ENCODE measurements at places on chromosomes 2 and 18.

DNA sequence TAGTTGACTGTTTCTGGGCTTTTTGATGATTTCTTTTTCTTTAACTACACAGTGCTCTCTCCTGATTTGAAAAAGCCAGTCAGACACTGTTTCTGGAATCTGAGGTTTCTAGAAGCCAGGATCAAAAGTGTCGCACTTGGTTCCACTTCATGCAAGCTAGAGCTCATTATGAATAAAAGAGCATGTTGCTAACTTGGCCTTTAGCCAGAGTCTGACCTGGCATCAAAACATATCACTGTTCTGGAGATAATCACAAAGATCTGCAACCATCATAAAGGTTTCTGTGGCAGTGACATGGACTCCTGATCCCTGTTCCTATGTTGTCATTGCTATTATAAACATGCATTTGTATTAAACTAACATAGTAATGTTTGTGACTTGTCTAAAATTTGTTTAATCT lies 76.1 kb upstream of the MAPRE2 start:
- DNase-seq: no peak

DNA sequence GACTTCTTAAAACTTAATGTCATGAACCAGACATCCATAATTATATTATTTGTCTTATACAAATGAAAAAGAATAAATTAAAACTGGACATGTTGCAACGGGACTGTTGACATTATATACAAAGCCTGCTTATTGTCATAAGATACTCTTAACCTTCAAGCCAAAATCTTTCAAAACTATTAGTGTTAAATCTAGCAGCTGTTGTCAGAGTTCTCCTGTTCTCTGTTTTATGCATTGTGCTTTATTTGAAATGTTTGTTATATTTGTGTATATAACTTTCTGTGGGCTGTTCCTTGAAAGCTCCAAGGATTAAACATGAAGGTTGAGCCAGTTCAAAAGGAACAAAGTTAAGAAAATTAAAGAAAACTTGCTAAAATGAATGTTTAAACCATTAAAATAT lies 335.5 kb upstream of the NT5C1B start:
- DNase-seq: no peak

- DNase-seq: no peak
Measured at GRCh38 chr18:79644666-79645057, 34.9 kb upstream of the CTDP1 start.

DNA sequence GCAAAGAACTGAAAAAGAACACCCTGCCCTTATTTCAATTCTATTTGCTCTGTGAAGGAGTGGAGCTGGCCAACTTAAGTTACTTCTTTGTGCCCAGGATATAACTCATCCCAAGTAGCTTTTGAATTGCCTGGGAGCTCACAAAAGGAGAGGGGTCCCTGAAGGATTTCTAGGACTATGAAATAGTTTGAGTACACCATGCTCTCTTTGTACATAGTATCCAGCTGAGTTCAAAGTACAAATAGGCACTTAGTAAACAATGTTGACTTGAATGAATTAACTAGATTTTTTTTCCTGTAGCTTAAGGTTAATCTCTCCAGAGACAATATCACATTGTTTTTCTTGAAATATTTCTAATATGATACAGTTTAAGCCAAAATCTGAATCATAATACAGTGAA lies 47.7 kb downstream of the ZC3H15 start:
- DNase-seq: no peak

GRCh38 chr2:229090225-229090624 lies 180.9 kb downstream of the PID1 start:
- DNase-seq: no peak

DNA sequence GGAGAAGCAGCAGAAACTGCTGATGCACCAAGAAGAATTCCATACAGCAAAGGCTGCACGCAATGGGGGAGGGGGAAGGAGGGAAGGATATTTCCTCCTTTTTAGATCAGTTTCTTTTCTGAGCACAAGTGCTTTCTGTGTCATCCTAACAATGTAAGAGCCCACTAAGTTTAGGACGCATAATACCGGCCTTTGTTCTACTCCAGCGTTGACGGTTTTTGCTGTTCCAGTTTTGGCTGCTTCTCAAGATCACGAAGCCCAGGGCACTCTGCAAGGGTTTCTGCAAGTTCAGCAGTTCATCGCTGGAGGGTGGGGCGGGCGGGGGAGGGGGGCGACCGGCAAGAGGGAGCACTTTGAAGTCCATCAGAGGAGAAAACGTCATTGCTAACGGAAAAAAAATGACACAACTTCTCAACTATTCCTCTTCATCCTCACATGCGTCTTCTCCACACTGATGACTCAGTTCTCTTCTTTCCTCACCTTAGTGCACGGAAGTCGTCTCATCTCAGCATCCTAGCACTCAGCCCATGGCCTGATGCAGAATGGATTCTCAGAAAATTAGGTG lies 8.7 kb downstream of the FAM178B start:
- no peak for DNase-seq

GRCh38 chr2:5700551-5700950 lies 8.4 kb downstream of the SOX11 start:
- no peak for DNase-seq

- no peak for DNase-seq
Measured at GRCh38 chr2:1777781-1778180, 33.5 kb upstream of the PXDN start.

GRCh38 chr2:111100765-111101162 lies 19.9 kb upstream of the BCL2L11 start:
- no peak for DNase-seq

DNA sequence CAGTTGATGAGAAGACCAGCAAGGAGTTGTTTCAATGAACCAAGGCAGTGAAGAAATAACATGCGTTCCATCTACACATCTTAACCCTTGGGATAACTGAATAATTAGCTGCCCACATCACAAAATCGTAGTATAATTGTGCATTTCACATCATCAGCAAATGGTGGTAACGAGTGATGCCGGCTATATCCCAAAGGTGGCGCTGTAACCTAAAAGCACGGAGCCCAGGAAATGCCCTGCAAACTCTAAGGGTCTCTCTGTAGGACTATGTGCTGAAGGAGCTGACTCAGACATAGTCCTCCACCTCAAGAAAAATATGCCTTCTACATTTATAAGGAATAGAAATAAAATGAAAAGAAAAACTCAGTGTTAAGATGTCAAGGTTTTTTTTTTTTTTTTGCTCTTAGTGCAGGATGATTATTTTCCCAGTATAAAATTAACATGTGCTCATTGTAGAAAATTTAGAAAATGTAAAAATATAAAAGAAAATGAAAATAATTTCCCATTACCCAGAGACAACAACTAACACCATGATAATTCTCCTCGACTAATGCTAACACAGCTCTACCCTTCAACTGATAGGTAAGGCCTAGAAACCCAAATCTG lies 23.1 kb upstream of the DSG3 start:
- DNase-seq: peak; percentile 8

DNA sequence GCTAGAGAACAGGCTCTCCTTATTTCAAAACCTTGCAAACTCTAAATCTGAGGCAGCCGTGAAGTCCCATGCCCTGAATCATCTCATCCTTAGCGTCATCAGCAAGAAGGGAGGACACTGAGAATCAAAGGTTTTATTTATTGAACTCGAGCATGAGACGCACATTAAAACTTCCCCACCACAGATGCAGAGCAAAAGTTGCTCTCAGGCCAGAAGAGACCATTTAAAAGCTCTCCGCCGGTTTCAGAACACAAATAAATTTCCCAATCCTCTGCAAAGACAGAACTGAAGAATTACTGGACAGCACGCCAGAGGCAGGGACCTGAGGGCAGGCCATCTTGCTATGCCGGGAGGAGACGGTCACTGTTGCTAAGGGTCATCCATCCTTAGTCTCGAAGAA lies 1.3 kb downstream of the AMMECR1L start:
- DNase-seq: peak; percentile 42

DNA sequence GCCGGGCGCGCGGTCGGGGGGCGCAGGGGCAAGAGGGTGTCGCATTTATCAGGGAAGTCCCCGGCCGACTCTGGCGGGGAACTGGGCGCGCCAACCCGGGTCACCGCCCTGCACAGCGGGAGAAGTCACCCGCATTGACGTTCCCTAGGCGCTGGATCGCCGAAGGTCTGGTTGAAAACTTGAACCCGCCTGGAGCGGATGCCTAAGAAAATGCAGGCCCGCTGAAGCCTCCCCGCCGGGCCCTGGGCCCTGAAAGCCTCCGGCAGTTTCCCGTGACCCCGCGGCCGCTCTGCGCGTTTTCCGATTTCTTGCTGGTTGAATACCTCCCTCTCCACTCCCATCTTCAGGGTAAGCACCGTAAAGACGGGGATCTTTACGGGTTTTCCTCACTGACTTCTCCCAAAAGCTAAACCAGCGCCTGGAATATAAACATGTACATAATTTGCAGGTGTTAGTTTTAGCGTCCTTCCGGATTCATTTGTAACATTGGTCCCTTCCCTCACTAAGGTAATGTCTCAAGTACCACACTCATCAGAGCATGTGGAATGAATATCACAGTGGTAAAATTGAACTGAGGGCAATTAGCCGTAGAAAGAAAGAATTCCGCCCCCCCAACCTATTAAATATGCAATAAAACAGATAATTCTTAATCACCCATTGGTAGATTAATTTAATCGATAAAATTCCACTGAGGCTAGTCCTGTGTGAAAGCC lies 675 bp upstream of the SPIRE1 start:
- DNase-seq: no peak

DNA sequence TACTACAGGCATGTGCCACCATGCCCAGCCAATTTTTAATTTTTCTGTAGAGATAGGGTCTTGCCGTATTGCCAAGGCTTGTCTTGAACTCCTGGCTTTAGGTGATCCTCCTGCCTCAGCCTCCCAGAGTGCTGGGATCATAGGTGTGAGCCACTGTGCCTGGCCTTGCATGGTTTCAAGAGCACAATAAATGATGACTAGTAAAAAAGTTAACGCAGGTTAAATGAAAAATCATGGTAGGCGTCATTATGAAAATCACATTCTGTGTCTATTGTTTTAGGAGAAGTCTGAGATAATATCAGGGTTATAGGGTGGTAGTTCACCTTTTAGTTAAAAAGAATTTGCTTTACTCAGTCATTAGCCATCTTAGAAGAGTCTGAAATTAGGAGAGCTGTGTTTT lies 38.3 kb downstream of the ALMS1 start:
- DNase-seq: no peak

DNA sequence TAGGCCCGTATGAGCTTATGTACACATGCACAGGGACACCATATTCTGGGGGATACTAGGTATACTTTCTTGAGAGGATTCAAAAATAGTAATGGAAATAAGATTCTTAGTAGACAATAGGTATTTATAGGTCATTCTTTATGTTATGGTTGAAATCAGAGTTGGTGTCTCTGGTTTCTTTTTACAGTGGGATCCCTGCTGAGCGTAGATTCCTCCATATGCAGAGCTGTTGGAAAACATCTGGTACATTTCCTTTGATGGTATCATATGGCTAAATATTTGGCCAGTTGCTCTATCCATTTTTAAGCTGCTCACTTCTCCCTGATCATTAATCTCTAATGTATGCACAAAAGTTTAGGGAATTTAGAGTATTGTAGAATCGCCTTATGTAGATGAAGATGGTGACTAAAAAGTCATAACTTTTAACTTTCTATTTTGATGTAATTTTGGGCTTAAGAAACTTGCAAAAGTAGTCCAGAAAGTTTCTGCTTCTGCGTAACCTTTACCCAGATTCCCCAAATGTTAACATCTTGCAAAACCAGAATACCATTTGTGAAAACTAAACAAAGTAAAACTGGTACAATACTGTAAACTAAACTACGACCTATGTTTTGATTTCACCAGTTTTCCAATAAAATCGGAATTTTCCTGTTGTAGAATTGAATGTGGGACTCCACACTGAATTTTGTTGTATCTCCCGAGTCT lies 5.4 kb downstream of the ARHGAP28 start:
- DNase-seq: no peak

DNA sequence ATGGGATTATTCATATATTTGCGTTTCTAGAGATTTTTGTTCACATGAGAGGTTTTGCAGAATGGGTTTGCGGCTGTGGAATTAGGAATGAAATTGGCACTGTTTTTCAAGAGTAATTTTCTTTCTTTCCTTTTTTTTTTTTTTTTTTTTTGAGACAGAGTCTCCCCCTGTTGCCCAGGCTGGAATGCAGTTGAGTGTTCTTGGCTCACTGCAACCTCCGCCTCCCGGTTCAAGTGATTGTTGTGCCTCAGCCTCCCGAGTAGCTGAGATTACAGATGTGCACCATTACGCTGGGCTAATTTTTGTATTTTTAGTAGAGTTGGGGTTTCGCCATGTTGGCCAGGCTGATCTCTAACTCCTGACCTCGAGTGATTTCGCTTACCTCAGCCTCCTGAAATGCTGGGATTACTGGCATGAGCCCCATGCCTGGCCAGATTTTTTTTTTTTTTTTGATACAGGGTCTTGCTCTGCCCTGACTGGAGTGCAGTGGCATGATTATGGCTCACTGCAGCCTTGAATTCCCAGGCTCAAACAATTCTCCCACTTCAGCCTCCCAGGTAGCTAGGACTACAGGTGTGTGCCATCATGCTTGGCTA lies 65.3 kb downstream of the MIB1 start:
- no peak for DNase-seq

DNA sequence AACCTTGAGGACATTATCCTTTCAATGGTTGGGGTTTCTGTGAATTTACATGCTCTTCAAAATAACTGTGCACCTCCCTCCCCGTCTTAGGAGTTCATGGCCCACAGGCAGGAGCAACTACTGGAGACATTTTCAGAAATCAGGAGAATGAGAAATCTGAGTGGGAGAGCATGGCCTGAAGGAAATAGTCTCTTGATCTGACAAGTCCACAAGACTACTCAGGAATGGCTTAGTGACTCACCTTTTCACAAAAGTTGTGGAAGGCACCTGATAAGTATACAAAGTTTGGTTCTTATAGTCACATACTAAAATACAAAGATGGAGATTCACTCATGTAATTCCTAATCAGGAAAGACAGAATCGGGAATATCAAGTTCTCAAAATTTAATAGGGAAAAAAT lies 83.6 kb upstream of the NCKAP5 start:
- DNase-seq: no peak

DNA sequence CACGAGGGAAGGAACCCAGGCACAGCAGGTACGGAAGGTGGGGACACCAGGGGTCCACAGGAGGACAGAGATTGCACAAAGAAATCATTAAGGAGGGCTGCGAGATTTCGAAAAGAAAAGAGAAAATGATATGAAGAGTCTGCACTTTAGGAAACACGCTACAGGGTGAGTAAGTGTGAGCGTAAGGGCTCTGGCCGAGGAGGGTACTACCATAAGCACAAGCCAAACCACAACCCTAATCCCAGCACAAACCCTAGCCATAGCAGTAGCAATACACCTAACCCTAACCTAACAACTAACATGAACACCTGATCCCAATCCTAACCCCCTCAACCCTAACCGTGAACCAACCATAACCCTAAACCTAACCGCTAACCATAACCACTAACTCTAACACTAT lies 104.0 kb downstream of the ZNF516 start:
- no peak for DNase-seq

DNA sequence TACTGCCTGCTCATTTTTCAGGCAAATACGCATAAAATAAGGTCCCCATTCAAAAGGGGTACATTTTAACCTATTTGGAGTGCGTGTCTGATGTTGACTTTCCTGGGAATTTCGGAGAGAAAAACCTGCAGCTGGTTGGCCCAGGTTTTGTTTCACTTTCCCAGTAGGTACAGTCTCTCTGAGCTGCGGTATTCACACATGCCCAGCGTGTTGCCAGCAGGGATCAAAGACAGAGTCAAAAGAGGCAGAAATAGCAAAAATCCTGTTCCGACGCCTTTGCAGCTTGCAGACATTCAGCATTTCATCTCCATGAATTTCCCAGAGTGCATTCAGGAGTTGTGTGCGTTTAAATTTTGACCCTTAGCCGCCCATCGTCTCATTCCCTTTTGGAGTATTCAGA lies 855.4 kb upstream of the CELF4 start:
- DNase-seq: no peak

Data from GM03348 (cell line).